ENCODE measurements at places on chromosomes 12 and 14.

GRCh38 chr12:1054117-1054870 is 63.3 kb downstream of the ERC1 start:
- no peak for DNase-seq

- no peak for DNase-seq
Measured at GRCh38 chr12:130155416-130156073, 6.7 kb upstream of the FZD10 start.

GRCh38 chr12:94458877-94459727 is 565 bp downstream of the CEP83 start:
- no peak for DNase-seq

DNA sequence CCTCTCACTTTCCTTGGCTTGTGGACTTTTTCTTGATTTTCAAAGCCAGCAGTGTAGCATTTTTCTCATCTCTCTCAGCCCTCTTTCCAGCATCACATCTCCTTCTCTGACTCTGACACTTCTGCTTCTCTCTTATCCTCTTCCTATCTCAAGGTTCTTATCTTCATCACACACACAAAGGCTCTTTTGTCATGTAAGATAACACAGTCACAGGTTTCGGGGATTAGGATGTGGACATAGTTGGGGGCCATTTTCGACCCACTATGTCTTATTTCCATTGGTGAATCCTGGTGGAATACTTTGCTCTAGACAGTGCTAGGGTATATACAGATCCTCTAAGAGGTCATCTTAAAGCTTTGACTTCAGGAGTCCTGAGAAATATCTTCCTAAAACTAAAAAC is 719.3 kb upstream of the TBX3 start:
- no peak for DNase-seq

GRCh38 chr14:88297306-88297705 is 25.8 kb downstream of the KCNK10 start:
- no peak for DNase-seq

GRCh38 chr12:41051954-41052353 is 136.2 kb upstream of the PDZRN4 start:
- DNase-seq = no peak

DNA sequence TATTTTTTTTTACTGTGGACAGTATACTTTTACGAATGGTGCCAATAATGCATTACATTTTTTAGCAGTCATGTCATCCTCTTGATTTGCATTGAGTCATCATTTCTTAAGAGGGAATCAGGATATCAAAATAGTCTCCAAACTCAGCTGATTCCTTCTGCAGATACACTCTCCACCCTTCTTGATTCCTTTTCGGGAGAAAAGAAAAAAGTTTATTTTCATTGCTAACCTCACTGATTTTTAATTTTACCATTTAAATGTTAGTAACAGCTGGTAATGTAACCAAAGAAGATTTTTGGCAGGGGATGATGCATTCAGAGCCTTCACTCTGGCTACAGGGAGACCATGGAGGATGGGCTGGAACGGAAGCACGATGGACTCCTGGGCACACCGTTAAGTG is 47.5 kb downstream of the MRPL42 start:
- DNase-seq = no peak

DNA sequence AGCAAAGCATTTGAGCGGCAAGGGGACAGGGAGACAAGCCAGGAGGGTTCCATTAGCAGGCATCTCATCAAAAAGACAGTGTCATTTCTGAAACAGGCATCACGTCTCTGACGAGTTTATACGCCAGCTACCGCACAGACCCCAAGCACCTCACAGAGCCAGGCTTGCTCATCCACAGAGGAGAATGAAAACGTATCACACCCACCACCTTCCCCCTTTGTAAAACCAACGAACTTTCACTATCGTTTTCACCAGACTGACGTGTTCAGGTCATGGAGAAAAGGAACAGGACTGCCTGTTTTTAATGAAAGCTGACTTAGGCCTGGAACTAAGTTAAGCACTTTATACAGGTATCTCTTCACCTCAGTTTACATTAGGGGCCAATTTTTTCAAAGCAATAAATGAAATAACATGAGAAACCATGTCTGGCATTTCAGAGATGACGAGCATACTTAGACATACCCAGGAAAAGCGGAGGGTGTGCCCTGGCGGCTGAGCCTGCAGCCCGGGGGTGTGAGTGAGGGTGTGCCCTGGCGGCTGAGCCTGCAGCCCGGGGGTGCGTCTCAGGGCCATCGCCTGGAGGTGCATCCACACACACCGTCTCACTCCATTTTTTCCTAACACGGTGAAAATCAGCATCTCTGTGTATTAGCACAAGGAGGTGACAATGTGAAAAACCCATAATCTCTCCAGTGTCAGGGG is 41.9 kb downstream of the STX2 start:
- DNase-seq = no peak

- no peak for DNase-seq
Measured at GRCh38 chr12:123767613-123768012, 5.5 kb downstream of the DNAH10 start.

DNA sequence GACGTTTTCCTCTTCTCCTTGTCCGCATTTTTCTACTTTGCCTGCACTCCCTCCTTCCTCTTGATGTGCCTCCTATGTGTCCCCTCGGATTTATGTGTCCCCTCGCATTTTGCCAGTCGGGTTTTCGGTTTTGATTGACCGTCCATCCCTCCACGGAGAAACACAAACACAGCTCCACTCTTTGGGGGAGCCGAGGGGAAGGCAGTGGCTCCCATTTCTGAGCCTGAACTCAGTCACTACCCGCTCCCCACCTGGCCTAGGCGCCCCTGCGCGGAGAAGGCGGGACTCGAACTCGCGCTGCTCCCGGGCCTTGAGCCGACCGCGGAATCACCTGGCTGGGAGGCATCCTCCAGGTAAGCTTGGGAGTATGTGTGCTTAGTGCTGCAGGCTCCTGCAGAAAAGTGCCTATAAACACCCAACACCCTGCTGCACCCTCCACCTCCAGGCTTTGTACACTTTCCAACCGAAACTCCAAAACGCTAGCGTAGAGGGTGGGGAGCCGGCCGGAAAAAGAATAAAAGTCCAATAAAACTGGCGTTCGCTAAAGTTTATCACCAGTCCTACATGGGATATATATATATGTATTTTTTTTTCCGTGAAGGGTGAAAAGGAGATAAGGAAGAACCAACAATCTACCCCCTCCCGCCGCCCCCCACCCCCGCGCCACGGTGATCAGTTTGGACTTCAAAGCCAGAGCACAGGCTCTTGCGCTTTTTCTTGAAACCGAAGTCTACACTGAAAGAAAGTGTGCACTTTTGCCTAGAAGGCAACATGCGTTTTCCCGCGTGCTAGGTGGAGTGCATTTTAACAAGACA is 3.3 kb upstream of the CCND2 start:
- DNase-seq = no peak

DNA sequence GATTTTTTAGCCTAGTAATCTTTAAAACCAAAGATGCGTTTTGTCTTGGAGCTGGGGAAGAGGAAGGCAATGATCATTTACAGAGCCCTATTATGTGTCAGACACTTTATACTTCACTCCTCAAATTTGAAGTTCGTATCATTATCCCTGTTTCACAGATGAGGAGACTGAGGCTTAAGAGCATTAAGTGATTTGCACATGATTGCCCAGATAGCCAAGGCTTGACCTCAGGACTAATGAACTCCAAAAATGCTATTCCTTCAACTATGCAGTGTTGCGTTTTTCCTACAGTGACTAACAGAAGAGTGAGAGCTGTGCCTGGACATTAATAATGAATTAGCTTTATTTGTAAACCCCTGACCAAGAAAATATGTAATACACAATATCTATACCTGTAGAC is 136.8 kb upstream of the EEA1 start:
- no peak for DNase-seq

- DNase-seq = no peak
Measured at GRCh38 chr14:98494582-98494981, 777.4 kb downstream of the BCL11B start.

DNA sequence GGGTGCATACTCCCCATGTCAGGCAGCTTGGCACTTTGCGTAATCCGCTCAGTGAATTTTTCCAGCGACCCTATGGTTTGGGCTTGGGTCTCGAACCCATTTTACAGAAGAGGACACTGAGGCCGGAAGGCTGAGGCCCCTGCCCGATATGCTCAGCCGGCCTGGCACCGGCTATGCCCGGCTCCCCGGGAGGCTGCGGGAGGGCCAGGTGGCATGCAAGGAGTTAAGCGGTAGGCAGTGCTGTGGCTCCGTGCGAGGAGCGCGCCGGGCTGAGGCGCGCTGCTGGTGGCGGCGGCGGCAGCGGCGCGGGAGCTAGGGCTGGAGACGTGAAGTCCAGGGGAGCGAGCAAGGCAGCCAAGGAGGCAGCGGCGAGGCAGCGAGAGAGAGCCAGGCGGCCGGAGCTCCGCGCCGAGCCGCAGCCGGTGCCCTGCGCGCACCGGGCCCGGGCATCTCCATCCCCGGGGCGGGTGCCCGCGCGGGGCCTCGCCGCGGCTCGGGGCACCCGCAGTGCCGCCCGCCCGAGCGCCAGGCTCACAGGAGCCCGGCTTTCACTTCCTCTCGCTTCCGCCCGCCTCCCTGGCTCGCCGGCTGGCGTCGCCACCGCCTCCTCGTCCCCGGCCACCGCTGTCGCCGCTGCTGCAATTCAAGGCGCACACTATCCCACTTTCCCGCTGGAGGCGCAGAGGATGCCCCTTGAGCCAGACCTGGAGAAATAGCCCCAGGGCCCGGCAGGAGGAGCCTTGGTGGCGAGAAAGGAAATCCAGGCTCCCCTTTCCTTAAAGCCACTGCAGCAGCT is at the start of gene WSCD2:
Gene WSCD2 (plus strand): TSS at position 272 of the 796 bp plus-strand sequence. CDS start 66,545 bp downstream, outside the sequence.
- DNase-seq = no peak

DNA sequence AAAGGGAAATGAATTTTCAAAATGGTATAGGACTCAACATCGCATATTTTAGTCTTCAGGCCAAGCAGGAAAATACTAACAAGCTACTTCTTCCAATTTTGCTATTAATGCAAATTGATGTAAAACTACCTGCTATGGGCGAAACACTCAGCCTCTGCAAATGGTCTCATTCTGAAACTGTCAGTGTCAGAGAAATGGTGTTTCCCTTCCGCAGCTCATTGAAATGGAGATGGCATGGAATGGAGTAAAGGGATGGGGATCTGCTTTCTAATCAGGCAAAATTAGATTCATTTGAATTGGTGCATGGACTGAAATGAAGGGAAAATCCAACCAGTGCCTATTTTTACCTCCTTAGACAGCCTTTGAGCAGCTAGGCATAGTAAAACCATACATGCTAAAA is 80.4 kb upstream of the EEA1 start:
- DNase-seq = no peak

DNA sequence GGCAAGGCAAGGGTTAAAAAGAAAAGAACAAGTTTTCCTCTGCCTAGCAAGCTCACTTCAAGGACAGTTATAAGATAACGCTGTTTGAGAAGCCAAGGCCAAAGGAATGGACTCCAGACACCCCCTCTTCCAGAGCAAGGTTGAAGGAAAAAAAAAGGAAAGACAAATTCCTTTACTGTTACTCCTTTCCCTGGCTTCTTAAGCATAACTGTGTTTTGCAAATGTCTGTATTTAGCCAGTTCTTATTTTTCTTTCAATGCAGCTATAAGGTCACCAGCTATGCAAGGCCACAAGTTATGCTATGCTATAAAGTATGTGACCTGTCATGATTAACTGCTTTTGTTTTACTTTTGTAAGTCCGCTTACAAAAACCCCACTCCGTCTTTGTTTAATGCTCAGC is 26.6 kb downstream of the ZNF410 start:
- no peak for DNase-seq

DNA sequence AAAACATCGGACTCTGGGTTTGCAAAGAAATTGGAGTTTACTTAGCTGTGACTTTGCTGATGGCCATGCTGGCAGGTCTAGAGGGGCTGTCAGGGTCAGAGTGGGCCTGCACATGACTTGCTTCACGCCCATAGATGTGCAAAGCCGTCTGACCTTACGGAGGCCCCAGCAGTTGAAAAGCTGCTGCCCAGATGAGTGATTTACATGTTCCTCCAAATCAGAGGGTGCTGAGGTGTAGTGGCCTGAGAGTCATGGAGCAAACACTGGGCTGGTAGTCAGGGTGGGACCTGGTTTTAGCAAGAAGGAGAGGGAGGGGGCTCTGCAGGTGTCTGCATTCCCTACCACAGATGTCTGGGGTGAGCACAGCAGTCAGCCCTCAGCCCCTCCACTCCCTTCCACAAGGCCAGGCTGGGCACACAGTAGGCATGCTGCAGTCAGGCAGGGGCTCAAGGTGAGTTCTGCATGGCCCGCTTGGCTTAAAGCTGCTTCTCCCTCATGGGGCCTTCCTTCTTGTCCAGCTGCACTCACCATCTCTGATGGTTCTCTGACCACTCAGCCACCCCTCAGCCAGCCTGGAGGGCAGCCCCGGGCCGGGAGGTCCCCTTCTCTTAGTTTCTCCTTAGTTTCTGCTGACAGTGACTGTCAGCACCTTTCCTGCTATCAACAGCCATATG is 34.2 kb upstream of the EML1 start:
- DNase-seq = no peak

DNA sequence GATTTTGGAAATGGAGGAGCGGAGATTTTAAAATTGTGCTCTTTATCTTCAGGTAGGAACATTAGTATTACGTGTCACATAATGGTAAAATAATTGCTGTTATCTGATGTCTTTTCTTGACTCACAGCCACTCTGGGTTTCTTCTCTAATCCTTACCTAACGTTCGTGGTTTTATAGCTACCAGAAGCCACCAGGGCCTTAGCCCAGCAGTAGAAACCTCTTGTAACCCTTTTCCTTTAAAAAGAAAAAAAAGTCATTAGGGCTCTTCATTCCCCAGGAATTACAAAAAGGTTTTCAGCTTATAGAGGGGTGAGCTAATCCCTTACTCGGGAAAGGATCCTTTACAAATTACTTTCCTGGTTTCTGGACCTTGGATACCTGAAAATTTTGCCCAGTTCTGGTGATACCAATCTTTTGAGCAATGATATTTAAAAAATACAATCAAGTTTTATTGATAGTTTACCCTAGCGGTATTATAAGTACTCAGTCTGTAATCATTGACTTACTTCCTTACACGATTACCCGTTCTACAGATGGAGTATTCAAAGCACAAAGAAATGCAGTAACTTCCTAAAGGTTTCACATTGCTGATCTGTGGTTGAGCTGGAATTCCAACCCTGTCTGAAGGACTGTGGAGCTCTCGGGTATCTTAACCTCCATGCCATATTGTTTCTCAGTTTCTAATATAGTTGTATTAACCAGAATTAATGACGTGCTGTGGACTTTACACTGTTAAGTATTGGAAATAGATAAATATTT is 1.6 kb downstream of the GABARAPL1 start:
- DNase-seq = no peak

- DNase-seq = no peak
Measured at GRCh38 chr12:25694072-25694471, 141.0 kb upstream of the LMNTD1 start.

- no peak for DNase-seq
Measured at GRCh38 chr14:68978172-68978911, 760 bp downstream of the ACTN1 start.
